ENCODE measurements at places on chromosomes 3 and 15. TPM values are rescaled to one million over a fixed set of nuclear protein-coding genes. Genes with fewer than 3 reads are reported as not detected.

Gene SST
- total RNA-seq: not detected

- H3K4me3 ChIP-seq: no peak overlapping the region
- H3K4me1 ChIP-seq: no peaks in the 10 kb centered on the region
- peaks cover 33% of the 10 kb centered on the region for H3K36me3 ChIP-seq
- H3K27ac ChIP-seq: no peak overlapping the region
- DNase-seq: no peak
- no peaks in the 10 kb centered on the region for H3K27me3 ChIP-seq
These were observed 24.1 kb downstream of the XPC start for GRCh38 chr3:14154276-14154675.

Gene EEF1AKMT4
- total RNA-seq: 2.3 TPM

GRCh38 chr3:33799202-33799551, 747 bp downstream of the PDCD6IP start:
- H3K4me3 ChIP-seq: peak overlapping the region; percentile 73
- peaks cover 18% of the 10 kb centered on the region for H3K36me3 ChIP-seq
- no peak for DNase-seq
- peak overlapping the region; percentile 96 for H3K27ac ChIP-seq
- H3K4me1 ChIP-seq: no peaks in the 10 kb centered on the region
- H3K27me3 ChIP-seq: no peaks in the 10 kb centered on the region
